Stimulated activated CD8-positive, alpha-beta memory T cell treated with anti-CD3 and anti-CD28 coated beads, Interleukin-7, amount 100 ng/mL, for 1 hour (primary cell): ENCODE measurements at places on chromosomes 11 and 22.

DNA sequence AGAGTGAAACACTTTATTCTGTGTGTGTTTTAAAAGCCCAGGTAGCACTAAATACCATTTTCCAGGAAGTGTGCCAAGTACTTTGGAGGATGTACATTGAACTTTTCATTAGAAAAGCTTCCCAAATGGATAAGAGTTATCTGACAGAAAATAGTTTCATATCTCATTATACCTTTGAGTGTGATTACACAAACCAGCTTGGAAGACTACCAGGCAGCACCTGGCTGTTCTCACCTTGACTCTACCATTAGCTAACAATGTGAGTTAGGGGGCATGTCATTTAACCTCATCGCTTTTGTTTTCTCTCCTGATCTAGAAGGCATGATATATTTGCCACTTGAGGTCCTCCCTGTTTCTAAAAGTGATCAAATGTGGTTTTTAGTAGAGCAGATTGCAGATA is 50.2 kb downstream of the GRM5 start:
- DNase-seq = no peak

GRCh38 chr11:68353118-68353517 is 40.7 kb downstream of the LRP5 start:
- no peak for DNase-seq

DNA sequence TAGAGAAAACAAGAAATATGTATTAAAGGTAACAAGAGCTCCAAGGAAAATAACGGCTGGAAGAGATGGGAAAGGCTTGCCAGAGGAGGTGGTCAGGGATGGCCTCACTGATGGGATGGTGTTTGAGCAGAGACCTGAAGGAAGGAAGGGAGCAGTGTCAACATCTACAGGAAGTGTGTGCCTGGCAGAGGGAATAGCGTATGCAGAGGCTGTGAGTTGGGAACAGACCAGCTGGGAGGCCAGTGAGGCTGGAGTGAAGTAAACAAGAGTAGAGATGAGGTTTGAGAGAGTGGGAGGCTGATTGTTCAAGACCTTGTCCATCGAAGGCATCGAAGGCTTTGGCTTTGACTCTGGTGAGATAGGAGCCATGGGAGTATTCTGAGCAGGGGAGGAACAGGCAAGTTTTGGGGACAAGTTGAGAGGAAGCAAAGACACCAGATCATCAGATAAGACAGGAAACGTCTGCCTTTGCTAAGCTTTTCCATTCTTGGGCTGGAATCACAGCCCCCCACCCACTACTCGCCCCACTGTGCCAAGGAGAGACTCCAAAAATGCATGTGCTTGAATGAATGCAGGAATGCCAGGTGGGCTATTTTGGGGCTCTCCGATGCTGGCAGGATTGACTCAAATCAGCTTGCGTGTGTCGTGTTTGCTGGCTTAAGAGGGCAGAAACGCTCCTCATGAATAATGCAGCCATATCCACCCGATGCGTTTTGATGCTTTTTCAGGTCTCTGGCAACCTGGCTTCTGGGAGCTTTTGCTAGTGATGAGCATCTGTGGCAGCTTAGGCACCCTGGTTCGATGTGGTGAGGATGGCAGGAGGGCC is 7.2 kb downstream of the SGSM1 start:
- DNase-seq = no peak

- DNase-seq = no peak
Observed at GRCh38 chr22:26548984-26549383, 36.7 kb upstream of the TFIP11 start.

DNA sequence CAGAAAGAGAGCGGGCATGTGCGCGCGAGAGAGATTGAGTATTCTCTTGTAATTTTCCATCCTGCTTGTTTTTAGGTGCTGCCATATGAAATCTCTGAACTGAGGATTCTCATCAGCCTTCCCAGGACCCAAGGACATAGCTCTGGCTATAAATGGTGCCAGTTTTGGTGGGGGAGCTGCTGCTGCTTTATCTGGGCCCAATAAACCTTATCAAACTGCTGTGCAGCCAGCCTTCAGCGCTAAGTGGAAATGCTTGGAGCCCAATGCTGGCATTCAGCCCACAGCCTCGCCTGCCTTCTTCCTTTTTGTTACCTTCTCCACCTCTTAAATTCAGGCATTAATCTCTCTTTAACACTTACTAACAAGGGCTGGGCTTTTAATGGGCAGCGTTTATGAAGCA is 2.4 kb upstream of the ZBTB16 start:
- DNase-seq = no peak
